ENCODE measurements at places on chromosomes 6 and 20.

- DNase-seq: no peak
Observed at GRCh38 chr20:57652606-57653545, 32.6 kb upstream of the ZBP1 start.

- peak; percentile 88 for DNase-seq
Observed at GRCh38 chr6:12363651-12364381, 73.7 kb downstream of the EDN1 start.

DNA sequence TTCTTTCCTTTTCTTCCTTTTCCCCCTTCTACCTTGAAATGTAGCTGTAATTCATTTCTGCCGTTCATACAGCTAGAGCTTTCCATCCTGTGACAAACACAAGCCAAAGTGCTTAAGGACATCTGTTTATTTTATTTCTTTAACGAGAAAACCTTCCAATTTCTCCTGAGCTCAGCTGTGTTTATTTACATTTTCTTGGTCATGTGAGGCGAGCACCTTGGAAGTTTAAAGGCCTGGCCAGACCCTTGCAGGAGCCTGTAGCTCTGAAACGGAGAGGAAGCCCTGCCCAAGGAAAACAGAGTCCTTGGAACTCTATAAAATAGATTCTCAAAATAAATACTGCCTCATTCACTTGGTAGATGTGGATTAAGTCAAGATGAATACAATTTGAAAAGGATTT, 223.1 kb downstream of the EYA2 start:
- DNase-seq: no peak

GRCh38 chr20:42588847-42589246, 600.9 kb downstream of the PTPRT start:
- DNase-seq: no peak

DNA sequence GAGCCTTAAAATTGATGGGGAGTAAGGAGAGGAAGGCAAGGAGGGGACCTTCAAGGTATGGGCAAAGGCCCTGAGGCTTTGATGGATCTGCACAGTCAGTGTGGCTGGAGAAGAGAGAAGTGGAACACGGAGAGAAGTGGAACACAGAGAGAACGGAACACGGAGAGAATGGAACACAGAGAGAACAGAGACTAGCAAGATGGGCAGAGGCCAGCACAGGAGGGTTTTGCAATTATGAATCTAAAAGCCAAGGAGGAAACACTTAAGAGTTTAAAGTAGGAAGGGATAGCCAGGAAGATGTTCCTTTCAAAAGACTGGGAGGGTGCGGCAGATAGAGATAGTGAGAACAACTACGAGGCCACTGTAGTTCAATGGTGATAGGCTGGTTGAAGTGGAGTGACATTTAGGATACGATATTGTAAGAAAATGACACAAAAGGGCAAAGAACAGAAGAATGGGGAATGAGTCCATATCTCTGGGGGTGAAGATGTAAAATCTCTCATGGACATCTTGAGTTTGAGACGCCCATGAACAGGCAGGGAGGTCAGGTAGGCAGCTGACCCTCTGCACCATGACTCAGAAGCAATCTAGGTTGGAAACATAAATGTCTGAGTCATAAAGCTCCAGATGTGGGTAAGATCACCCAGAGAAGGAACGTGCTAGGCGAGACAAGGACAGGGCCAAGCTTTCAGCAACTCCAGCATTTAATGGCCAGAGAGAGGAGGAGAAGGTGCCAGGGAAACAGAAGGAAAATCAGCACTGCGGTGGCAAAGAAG, 25.4 kb downstream of the ZMYND8 start:
- no peak for DNase-seq

Measured in inflammatory macrophage treated with lipopolysaccharide for 1 hour (primary cell).